Activated CD4-positive, alpha-beta T cell treated with anti-CD3 and anti-CD28 coated beads for 4 hours (primary cell): ENCODE measurements at places on chromosomes 7 and 10.
A peak's percentile ranks its signal among the peaks of the same experiment; 100 is the strongest.

DNA sequence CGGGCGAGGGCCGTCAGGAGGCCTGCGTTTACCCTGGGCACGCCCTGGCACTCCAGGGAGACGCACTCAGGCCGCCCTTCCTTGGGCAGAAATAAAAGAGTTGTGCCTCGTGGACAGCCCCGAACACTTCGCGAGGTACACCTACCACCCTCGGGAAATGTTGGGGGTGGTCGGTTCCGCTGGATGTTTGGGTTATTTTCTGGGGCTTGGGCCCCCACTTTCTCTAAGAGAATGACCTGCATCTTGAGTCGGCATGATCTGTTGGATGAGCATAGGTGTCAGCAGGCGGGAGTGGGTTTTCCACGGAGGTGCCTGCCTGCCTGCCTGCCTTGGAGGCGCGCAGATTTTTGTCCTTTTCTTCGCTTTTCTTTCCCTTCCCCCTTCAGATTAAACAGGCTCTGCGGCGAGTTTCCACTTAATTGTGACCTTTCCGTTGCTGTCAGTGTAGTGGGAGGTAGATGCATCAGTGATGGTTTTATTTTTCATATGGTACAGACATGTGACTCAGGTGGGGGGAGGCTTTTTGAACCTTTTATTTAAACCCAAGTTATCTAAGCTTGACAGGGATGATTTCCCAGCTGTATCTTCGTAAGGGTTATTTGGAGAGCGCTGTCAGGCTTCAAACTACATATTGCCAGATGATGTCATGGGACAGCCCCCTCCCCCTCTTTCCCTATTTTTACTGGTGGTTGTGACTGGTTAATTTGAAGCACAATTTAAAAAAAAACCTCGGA lies 661 bp downstream of the HECTD2 start:
- peak; percentile 39 for DNase-seq

DNA sequence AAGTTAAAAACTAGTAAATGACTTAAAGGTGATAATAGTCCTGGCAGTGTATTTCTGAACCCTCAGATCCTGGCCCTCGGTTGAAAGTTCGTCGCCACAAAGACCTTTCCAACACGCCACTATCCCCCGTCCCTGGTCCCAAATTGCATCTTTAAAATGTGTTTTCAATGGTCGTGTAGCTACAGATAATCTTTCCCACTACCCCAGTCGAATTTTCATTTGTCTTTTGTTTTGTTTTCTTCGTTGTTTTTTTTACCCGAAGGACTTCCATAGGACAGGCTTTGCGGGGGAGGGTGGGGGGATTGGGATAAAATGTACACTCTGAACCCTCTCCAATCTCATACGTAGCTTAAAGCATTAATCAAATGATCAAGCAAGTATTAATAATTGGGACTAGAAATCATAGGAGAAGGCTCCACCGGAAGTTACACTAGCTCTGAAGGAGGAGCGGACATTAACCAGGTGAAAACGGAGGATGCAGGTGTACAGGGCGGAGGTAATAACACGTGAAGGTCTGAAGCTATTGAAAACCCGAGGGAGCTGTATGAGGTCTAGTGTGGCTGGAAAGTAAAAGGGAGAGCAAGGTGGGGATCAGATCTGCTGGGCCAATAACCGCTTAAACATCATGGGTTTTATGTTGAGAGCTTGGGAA lies 32.8 kb upstream of the PHF14 start:
- peak; percentile 10 for DNase-seq

- DNase-seq = no peak
Observed at GRCh38 chr10:51788273-51788672, 88.9 kb upstream of the CSTF2T start.

- no peak for DNase-seq
Observed at GRCh38 chr7:10022480-10022879, 951.2 kb upstream of the PHF14 start.

DNA sequence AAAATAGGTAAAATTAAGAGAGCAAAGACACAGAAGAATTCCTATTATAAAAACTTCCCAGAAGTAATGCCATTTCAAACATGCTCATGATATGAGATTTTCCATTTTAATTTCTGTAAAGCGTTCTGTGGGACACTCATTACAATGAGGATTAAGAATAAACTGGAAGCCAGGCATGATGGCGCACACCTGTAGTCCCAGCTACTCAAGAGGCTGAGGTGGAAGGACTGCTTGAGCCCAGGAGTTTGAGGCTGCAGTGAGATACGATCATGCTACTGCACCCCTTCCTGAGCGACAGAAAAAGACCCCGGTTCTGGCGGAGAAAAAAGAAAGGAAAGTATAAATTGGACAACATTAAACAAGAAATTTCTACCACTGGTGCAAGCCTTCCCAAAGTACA lies 1.5 kb downstream of the DNA2 start:
- DNase-seq = no peak

DNA sequence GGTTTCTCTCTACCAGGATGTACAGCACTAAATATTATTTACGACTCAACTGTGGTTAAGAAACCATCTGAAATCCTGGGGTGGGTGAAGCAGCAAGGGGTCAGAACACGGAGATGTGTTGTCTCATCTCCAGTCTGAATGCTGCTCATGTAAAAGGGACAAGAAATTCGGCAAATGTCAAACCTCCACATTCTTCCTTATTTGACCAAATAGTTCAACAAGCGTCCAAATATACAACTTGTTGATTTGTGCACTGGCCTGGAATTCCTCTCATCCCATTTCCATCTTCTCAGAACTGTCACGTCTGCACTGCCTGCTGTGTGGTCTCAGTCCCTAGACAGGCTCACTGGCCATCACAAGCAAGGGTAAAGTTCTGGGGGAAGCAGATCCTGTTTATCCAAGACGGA lies 520.0 kb downstream of the PARD3 start:
- no peak for DNase-seq

DNA sequence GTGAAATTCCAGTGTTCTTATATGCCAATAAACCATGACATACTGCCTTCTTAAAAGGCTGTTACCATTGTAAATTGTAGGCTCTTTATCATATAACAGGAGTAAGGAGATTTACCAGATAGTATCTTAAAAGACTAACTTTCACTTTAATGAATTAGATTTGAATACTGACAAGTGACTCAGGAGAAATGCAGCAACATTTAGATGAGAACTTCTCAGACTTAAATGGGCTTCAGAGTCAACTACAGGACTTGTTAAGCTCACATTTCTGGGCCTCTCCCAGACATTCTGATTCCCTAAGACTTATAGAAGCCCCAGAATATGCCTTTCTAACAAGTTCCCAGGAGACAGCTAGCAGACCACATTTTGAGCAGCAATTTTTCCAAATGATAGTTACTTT lies 466.3 kb downstream of the ARL4A start:
- DNase-seq = no peak

DNA sequence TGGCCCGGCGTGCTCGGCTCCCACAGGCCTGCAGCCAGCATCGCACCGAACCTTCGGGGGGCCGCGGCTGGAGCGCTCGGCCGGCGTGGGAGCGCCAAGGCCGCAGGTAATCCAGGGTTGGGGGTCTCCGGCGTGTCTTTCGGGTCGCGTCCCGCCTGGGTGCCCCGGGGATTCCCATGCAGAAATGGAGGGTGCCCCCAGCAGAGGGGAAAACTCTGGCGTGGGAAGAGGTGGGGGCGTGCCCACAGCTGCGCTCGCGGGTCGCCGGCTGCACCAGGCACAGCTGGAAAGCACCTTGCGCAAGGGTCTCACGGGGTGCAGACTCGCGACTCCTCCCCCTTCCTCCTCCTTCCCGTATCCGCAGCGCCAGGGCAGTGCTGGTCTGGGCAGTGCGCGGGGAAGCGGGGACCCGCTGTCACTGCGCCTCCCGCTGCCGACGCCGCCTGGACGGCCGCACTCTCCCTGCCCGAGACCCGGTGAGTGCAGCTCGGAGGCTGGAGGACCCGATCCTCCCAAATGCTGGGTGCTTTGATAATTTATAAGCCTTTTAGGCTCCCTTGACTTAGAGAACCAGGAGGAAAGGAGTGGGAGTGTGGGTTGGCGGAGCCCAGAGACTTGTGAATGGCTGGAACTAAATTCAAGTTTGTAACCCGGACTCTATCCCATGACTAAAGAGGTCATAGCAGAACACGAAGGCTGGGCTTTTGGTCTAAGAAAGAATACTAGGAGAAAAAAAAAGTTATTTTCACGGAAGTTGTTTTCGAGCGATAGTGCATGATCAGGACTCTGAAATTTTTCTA lies 489 bp downstream of the MAP3K8 start:
- DNase-seq = peak; percentile 75

DNA sequence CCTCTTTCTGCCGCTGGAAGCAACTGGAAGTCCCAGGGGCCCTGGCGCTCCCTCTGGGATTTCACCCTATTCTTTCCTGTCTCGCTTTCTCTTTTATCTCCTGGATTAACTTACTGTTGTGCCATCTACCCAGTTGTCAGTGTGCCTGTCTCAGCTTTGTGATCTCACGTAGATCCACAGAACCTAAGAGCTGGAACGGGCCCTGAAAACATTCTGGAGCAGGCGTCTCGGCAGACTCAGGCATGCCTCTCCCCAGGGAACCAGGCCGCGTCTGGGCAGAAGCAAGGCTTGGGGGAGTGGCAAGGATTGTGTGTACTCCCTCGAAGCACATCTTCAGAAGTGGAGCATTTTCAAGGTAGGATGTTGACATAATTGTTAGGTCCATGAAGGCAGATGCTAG lies 87.2 kb downstream of the KCNMA1 start:
- DNase-seq = no peak

DNA sequence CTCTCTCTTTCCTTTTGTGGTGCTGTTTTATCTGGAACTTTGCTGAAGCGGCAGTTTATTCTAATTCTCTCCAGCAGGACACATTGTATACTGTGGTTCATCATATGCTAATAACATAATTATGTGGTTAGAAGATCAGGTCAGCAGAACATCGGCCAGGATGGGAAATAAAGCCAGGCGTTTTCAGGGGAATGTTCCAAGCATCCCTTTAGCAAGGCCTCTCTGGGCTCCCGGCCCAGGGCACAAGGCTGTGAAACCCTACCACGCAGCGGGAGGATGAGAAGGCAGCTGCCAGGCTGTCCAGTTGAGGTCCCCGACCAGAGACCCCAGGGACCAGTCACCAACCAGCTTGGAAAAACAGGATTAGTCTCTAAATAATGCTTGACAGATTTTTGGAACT lies 112.2 kb upstream of the GALNT17 start:
- DNase-seq = no peak

DNA sequence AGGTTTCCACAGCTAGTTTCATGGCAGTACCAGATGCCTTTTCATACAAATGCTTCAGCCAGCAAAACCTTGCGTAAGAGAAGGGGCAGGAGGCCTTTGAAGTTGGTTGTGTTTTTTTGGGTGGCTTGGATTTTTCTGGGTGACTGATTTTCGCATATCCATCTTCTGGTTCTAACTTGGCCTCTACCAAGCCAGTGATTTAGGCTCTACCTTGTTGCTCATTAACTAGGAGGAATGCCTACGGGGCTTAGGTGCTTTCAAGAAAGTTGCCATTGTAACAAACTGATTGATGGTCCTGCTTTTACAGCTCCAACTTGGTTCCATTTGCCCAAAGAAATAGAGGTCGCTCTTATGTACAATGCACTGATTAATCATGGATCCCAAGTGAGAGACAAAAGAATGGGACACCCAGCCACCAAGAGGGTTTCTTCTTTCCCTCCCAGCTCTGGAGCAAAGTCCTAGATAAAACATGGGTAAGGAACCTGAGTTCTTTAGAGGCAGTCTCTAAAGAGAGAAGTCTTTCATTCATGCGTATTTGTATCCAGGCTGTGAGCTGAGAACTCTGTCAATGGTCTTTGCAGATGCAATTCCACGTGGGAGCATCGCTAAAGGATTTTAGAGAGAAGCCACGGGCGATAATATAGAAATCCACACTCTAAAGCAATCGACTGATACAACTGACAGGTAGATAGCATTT lies 92.1 kb upstream of the FGFR2 start:
- no peak for DNase-seq

DNA sequence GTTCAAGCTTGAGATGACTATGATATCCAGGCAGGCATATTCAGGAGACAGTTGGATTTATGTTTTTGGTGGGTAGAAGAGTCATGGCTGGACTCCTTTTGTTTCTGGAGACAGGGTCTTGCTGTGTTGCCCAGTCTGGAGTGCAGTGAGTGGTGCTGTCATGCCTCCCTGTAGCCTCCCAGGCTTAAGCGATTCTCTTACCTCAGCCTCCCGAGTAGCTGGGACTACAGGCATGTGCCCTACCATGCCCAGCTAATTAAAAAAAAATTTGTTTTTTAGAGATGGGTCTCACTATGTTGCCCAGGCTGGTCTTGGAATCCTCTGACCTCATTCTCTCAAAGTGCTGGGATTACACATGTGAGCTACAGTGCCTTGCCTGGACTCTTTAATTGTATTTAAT lies 62.0 kb downstream of the ADK start:
- no peak for DNase-seq

DNA sequence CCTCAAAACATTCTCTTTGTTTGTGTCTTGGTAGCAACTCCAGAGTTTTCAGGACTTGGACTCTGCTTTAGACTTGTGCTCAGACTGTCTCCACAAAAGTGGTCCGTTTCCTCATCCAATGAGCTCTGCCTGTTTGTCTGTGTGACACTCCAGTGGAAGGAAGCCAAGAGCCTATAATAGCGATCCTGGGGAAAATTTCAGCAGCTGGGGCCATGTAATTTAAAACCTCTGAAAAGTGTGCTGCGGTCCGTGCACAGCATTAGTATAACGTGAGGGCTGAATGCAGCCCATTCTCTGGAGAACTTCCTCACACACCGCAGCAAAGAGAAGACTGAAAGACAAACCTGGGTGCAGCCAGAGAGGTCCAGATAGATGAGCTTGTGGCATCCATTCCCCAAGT lies at the start of gene LRRC17:
Gene LRRC17 (plus strand): TSS at position 259 of the 400 bp plus-strand sequence. CDS start 20,914 bp downstream, outside the sequence.
- no peak for DNase-seq

GRCh38 chr7:2317556-2318293 lies 3.5 kb upstream of the SNX8 start:
- no peak for DNase-seq

- DNase-seq = no peak
Observed at GRCh38 chr10:76429368-76430060, 998.1 kb downstream of the LRMDA start.

DNA sequence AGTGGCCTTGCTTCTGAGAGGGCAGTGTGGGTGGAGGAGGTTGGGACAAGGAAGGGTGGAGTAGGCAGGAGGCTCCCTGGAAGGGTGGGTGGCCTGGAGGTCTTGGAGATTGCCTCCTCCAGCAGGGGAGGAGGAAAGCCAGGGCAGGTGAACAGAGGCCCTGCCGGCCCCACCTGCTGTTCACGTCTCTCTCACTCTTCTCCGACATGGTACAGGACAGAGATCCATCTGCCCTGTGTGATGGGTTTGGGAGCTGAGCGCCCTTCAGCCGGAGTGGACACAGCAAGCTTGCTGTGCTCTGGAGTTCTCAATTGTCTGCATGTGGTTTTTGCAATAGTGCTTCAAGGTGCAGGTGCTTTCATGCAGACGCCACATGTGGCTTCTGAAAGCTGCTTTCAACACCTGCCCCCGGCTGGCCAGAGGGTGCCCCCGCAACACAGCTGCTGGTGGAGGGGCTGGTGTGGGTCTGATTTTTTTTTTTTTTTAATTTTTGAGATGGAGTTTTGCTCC lies 82.8 kb upstream of the GNA12 start:
- no peak for DNase-seq

- DNase-seq = no peak
Observed at GRCh38 chr7:111038185-111038584, 52.7 kb upstream of the LRRN3 start.

- no peak for DNase-seq
Observed at GRCh38 chr10:29713450-29713849, 78.7 kb upstream of the SVIL start.
